Hypothalamus (tissue), 51 donors: ENCODE measurements at places on chromosomes 5 and 9.

DNA sequence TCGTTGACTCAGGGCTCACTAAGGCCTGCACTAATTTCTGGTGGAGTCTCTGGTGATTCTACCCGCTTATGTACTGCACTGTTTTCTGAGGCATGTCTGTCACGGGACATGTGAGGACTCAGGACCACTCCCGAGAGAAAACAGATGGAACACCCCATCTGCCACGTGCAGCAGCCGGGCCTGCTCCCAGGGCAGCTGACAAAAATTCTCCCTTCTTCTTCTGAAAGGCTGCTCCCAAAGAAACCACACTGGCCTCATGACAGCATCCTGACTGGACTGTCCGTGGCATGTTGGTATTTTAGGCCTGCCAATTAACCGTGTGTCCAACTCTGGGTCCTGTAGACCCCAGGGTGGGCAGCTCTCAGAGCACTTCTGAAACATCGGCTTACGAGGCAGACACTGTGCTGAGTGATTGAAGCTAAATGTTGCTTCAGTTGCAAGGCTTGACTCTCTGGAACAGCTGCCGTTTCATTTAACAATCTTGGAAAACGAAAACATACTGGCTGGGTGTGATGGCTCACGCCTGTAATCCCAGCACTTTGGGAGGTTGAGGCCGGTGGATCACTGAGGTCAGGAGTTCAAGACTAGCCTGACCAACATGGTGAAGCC, 39.0 kb downstream of the FAM240B start:
- DNase-seq = no peak

DNA sequence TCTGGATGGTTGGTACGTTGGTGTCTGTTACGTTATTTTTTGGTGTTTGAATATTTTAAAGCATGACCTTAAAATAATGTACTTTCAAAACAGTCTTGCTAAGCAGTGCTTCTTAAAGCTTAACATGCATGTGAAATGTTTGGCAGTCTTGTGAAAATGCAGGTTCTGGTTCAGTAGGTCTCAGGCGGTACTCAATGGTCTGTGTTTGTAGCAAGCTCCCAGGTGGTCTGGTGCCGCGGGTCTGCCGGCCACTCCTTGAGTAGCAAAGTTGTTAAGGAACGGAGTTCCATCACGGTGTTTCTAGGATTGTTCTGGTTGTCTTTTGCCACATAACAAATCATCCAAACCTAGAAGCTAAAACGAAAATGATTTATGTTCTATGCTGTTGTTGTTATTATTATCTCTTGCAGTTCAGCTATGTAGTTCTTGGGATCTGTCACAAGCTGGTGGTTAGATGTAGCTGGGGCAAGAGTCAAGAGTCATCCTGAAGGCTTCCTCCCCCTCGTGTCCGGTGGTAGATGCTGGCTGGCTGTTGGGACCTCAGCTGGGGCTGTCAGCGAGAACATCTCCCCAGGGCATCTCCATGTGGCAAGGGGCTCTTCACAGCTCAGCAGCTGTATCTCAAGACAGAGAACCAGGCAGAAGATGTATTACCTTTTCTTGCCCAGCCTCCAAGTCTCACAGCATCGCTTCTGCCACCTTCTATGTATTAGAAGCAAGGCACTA, 186.8 kb downstream of the PALM2AKAP2 start:
- DNase-seq = no peak

- DNase-seq = no peak
These were observed 77.1 kb upstream of the FST start for GRCh38 chr5:53403291-53403690.

DNA sequence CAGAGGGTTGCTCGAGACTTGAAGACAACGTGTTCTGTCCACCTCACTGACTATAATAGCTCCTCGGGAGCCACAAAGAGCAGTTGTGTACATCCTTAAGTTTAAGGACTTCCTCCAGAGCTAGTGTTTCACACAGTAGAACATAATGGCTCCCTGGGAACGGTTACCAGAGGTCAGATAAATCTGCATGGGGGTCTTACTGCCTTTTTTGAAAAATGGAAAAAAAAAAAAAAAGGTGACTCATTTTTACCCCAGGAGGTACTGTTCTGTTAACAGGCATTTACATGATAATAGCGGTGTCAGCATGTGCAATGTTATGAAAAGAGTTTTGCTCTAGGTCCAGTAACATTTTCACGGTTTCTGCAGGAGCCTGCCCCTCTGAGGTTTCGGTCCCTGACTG, 498.9 kb upstream of the WWC1 start:
- no peak for DNase-seq

DNA sequence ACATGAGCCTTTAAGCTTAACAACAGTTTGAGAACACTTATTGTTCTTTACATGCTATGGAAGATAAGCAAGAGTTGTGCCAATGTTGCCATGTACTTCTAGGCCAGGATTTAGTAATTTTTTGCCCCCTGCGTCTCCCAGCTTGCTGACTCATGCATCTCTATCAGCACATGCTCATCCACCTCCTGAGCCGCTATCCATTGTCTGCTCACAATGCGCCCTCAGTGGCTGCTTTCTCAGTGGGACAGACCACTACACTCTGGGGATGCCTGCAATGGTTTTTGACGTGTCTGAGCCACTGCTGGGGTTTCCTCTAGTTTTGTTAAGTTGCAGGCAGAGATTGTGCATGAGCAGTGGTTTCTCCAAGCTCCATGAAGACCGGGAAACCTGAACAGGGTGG, 50.9 kb upstream of the PHF2 start:
- DNase-seq = peak; percentile 25

DNA sequence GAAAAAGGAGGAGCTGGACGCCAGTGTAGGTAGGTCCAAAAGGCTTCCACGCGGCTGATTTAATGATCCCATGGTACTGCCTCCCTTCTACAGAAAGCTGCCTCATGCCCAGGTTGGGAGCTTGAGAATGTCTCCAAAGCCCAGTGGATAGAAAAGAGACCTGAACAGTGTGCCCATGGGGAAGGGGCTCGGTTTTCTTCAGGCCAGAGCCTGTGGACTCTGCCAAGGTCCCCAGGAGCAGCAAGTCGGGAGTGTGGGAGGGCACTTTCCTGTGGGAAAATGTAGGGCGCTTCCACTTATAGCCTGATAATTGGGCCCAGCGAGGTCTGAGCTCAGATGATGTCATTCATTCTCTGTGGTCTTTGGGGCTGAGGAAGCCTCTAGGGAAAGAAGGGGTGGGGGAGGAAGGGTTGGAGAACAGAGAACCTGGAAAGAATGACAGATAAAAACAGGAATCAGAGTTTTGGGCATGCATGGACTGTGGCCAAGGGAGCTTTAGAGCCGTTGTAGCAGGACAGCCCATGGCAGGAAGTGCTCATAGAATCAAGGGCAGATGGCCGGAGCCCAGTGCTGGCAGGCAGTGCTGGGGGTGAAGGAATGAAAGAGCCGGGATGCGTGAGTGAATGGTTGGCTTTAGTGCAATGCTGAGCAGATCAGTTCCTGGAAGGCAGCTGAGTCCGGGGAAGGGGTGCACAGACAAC, 42.5 kb upstream of the SH3PXD2B start:
- DNase-seq = peak; percentile 48

GRCh38 chr5:11248966-11249365, 487.9 kb upstream of the DAP start:
- DNase-seq = no peak

DNA sequence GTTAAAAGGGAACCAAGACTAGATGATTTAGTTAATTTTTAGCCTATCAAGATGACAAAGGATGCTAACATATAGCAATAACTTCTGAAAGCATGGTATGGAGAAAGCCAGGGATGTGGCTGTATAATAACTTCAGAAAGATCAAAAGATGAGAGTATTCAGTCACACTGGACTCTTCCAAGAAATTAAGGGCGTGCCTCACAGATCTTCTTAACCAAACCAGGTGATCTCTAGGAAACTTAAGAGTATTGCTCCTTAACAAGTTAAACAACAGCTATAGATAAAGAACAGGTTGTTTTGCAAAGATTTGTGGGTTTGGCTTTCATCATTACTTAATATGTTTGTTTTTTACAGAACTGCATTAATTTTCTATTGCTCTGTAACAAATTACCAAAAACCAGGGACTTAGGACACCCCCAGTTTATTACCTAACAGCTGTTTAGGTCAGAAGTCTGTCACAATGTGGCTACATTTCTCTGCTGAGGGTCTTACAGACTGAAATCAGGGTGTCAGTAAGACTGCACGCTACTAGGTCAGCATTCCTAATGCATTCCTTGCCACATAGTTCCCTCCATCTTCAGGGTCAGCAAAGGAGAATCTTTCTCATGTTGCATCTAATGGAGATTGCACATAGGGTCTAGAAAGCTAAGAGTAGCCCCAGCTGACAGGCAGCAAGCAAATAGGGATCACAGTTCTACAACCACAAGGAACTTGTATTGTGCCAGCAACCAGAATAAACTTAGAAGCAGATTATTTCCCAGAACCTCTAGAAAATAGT, 113.8 kb downstream of the WDR70 start:
- DNase-seq = no peak

GRCh38 chr9:120868339-120868675, 8.7 kb downstream of the PHF19 start:
- no peak for DNase-seq

DNA sequence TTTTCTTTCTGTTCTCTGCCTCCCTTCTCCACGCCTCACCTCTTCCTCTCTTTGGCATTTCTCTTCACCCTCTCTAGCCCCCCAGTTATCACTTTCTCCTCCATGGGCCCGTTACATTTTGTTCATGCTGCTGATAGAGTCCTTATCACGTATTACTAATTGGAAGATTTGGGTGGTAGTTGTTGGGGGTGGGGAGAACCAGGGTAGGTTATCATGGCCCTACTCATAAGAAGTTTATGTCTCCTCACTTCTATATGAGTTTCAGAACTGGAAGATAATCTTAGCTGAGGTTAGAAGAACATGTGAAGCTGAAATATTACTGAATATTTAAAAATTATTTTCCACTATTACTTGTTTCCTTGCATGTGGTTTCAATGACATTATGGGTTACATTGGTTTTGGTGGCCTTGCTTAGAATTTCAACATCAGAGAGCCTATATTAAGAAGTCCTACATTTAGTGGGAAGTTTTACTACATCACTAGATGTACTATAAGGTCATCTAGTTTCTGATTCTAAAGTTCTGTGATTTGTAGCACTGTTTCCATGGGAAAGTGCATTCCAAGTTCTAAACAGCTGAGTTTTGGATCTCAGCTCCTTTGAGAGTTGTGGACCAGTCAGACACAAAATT, 36.8 kb downstream of the PIP5K1B start:
- no peak for DNase-seq

GRCh38 chr5:94562327-94562971, 56.0 kb downstream of the KIAA0825 start:
- DNase-seq = no peak

- no peak for DNase-seq
These were observed 3.6 kb downstream of the RNF130 start for GRCh38 chr5:180067986-180068385.

- no peak for DNase-seq
These were observed 95.7 kb upstream of the SHB start for GRCh38 chr9:38164659-38165221.

DNA sequence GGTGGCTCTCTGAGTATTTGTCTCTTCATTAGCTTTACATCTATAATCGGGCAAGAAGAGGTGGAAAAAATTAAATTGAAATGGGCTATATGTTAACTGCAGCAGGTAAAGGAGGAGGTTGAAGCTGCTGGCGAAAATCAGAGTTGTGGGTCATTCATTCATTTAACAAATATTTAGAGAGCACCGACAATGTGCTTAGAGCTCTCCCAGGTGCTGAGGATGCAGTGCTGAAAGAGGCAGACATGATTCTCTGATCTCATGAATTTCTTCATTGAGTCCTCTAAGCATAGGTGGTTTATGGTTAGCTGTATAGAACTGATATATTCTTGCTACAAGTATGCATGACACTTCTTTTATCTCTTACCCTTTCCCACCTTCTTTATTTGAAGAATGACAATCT, 243.4 kb downstream of the RFX3 start:
- no peak for DNase-seq

GRCh38 chr5:140925806-140926442, at the start of gene PCDHAC1:
Gene PCDHAC1 (plus strand): TSS chr5:140926299. CDS start chr5:140926893, 594 bp downstream.
- DNase-seq = no peak
